ENCODE measurements at places on chromosomes 7 and 10.

GRCh38 chr10:64344211-64344610, 823.0 kb downstream of the REEP3 start:
- no peak for DNase-seq

GRCh38 chr10:124025660-124026588, 67.5 kb downstream of the CHST15 start:
- DNase-seq = no peak

DNA sequence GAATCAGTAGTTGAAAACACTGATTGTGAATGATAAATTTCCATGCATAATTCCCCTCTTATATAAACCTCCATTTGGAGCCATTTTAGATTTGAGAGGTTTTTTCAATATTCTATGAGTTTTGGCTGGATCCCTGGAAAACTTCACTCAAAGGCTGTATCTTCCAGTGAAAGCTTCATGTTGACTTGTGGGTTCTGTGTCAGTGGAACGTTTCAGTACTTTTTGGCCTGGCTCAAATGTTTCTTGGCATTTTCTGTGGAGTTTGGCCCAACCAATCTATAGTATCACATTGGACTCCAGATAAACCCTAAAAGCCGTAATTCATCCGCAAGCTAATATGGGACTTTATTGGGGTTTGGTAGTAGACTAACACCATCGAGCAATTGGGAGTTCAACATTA, 172.6 kb upstream of the PRPS1L1 start:
- DNase-seq = no peak

DNA sequence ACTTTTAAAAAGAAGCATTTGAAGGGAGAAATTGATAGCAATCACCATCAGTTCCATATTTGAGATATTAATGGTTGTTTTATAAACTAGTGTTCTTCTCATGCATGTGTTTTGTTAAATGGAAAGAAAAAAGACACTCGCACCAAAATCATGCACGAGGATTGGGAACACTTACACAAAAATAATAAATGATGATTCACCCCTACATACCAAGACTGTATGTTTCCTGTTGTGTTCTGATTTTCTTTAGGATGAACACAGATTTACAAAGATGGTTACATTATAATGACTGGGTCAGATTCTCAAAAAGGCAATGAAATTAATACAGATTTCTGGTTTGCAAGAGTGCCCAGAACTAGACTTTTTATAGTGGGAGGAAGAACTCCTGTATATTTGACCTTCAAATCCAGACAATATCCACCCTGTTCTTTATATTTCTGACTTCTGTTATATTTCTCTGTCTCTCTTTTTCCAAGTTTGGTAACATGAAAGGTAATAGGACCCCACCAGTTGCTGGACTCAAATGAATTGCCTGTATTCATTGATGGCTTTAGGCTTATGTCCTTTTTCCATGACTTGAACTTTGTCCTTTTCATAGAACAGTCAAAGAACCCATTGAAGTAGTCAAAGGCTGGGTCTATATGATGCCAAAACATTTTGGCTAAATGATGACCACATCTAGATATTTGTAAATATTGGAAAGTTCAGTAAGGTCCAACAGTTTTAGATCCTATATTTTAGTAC, 54.4 kb downstream of the SEMA3A start:
- DNase-seq = no peak

DNA sequence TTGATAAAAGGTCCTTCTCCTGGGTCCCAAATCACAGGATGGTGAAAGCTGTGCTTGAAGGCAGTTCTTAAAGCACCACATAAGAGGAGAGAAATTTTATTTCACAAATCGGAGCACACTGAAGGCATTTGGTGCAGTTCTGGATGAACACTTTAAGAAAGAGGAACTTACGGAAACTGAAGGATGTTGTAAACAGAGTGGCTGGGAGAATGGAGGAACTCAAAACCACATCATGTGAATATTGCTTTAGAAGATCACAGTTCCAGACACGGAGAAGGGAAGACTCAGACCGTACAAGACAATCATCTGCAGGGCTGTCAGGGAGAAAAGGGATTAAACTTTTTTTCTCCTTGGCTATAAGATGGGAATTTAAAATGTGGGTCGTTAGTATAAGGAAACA, 9.0 kb upstream of the GPR141 start:
- no peak for DNase-seq

DNA sequence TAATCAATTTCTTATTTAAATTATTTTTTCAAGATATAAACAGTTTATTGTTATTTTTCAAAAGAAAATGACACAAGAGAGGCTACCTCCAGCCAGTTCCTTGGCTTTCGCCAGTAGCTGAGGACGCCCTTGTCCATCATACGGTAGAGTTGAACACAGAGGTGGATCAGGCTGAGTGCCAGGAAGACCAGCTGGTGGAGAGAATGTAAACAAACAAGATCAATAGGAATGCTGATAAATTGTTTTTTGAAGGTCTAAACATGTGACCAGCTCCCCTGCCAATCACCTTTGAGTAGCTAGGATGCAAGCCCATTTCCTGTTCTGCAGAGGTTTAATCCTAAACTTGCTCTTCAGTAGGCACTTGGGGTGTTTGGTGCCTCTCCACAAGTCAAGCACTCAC, 138.9 kb downstream of the PKD1L1 start:
- peak; percentile 9 for DNase-seq

- no peak for DNase-seq
These were observed 113.9 kb downstream of the ABLIM1 start for GRCh38 chr10:114544045-114544659.

DNA sequence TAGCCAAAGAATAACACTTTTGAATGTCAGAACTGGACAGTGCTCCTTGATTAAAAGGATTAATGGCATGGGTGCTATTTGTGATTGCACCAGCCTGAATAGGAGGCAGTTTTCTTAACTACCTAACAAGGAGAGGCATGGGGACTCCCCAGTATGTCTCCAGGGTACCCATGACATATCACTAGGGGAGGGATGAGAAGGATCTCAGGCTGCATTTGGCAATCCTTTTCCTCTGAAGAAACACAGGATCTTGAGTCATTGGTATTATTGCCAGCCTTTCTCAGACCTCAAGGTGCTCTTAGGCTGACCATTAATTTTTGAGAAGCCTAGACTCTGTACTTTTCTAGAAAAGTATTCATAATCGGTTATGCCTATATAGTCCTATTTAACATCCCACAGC, 77.5 kb upstream of the NPVF start:
- DNase-seq = no peak

DNA sequence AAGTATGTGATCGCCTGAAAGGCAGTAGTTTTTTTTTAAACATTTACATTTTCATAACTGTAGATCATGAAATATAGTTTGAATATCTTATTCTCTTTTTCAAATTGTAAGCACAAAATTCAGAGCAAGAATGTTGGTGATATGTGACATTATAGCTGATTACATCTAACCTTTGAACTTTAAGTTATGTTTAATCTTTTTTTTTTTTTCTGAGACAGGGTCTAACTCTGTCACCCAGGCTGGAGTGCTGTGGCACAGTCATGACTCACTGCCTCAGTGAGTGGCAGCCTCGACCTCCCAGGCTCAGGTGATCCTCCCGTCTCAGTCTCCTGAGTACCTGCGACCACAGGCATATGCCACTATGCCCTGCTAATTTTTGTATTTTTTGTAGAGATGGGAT, 278.7 kb upstream of the NEBL start:
- no peak for DNase-seq

GRCh38 chr7:104106108-104106905, 101.5 kb downstream of the ORC5 start:
- no peak for DNase-seq

- DNase-seq = no peak
These were observed 13.7 kb upstream of the C10orf71 start for GRCh38 chr10:49285232-49285631.

- no peak for DNase-seq
These were observed 631.8 kb downstream of the NRG3 start for GRCh38 chr10:82506680-82507376.

- DNase-seq = no peak
These were observed 9.7 kb downstream of the SFRP5 start for GRCh38 chr10:97762056-97762455.

- DNase-seq = no peak
These were observed 664 bp upstream of the HPS6 start for GRCh38 chr10:102064503-102064867.

GRCh38 chr10:27143686-27144085, 10.5 kb downstream of the YME1L1 start:
- DNase-seq = no peak

DNA sequence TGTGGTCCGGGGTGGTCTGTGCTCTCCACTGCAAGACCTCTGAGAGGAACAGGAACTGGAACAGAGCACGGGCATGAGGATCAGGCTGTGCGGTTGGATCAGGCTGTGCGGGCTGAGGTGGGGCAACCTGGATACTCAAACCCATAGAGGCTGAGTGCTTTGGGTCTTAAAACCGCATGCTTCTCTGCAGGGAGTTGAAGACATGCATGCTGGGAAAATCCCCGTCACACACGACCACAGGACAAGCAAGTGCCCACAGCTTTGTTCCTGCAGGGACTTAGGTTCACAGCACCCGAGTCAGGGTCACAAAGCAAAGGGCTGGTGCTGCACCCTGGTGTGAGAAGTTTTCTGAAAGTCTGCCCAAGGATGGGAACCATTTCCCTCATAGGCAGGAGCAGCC, 221.2 kb downstream of the ZMYND11 start:
- DNase-seq = no peak

- no peak for DNase-seq
These were observed 128.2 kb downstream of the ADAM22 start for GRCh38 chr7:88062238-88062637.

DNA sequence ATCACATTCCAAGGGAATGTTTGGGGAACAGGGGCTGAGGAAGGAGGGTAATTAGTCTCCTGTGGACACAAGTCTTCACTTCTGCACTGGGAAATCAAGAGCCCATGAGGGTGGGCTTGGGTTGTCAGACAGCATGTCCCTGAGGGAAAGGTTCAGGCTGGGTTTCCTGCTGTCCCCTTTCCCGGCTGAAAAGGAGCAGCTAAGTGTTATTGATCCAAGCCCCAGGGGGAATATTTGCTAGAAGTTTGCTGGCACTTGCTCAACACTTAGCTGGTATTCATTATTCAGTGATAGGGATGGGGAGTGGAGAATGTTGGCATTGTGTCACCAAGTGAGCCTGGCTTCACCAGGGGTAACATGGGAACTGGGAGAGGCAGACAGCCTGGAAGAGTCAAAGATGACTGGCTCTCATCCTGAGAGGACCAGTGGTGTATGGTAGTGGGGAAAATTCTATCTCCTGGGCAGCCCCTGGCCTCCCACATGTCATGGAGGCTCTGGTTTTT, 344.4 kb upstream of the PODXL start:
- DNase-seq = no peak

- DNase-seq = peak; percentile 78
These were observed at the start of gene AVPI1 for GRCh38 chr10:97686962-97687784. AVPI1 (minus strand) TSS chr10:97687241; CDS start chr10:97679905, 7,336 bp downstream.

- DNase-seq = no peak
These were observed 206.7 kb downstream of the KIAA1217 start for GRCh38 chr10:24415455-24416125.

DNA sequence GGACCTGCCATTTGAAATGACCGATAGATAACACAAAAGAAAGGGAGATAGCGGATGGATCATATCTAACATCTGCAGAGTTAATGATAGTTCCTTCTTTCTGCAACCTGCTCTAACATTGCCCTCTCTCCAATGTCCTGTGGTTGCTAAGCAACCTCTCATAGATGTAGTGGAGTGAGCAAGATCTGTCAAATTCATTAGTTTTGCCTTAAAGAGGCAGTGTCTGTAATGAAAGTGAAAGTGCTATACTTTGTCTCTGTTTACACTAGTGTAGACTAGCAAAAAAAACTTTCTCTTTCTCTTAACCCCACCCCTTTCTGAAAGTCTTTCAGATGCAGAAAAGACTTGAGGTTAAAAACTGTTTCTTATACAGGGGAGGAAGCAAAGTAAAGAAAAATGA, 1196.9 kb downstream of the SORCS3 start:
- DNase-seq = no peak

GRCh38 chr7:24434972-24435371, 138.3 kb upstream of the PALS2 start:
- no peak for DNase-seq

DNA sequence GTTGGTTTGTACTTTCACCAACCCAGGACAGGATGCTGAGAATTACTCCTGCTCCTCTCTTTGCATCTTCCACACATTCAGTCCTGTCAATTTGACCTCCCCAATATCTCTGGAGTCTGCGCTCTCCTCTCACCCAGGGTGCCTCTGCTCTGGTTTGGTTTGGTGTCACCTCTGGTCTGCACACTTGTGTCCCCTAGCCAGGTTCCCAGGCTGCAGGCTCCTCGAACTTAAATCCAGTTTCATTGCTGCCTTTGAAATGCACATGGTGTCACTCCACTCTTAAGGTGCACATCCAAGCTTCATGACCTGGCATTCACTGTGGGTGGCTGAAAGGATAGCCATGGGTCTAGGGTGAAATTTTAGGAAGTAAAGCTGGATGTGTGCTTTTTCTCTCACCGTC, 271.6 kb downstream of the RPS24 start:
- DNase-seq = no peak

DNA sequence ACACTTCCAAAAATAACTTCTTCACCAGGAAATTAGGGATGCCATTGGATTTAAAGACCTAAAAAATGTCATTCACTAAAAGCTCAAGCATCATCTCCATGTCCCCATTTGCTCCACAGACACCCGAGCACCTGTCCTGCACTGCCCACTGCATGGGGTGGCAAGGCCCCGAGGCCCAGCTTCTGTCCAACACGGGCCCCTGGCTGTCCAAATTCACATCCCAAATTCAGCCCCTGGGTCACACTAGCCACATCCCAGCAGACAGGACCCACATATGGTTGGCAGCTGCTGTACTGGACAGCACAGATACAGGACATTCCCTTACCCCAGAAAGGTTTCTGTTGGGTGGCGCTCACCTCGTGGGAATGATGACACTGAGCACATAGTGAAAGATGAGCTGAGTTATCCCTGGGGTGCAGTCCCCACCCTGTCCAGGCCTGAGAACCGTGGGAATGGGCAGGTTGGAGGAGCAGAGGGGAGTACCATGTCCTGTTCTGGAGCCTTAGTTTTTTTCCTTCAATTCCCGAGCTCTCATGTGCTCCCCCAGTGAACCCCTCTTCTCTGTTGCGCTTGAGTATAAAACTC, 55.3 kb downstream of the CSGALNACT2 start:
- no peak for DNase-seq

DNA sequence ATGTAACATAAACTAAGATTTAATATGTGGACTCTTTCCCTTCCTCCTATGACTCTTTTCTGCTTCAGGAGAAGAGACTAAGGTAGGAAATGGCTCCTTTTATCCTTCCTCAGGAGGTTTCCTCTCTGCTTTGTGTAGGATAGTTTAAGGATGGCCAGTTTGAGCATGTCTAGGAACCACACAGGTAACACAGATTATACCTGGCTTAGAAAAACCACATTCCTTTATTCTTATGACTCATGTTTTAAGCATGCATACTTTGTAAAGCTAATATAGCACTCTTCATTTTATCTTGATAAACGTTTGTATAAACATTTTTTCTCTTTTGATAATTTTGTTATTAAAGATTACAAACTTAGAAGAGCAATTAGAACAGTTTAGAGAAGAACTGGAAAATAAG, 57.8 kb downstream of the CYP51A1 start:
- no peak for DNase-seq

DNA sequence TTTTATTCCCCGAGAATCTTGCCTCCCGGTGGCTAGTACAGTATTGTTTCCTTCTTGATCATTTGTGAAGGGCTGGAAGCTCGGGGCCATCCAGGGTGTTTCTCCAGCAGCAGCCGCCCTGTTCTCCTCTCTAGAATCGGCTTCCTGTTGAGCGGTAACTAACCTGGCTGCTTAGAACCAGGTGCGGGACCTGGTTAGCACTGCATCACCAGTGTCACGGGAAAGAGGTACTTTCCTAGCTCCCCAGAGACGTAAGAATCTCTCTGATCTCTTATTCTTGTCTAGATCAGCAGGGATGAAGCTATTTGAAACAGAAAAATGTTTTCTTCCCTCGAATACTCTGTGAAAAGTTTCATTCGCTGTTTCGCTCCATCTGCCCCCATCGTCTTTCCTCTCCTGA, 239.2 kb downstream of the CELF2 start:
- DNase-seq = no peak

Measured in NCI-H2081 treated with DMSO at 0.1 percent for 48 hours (cell line).